ENCODE measurements at places on chromosomes 13 and 19.

DNA sequence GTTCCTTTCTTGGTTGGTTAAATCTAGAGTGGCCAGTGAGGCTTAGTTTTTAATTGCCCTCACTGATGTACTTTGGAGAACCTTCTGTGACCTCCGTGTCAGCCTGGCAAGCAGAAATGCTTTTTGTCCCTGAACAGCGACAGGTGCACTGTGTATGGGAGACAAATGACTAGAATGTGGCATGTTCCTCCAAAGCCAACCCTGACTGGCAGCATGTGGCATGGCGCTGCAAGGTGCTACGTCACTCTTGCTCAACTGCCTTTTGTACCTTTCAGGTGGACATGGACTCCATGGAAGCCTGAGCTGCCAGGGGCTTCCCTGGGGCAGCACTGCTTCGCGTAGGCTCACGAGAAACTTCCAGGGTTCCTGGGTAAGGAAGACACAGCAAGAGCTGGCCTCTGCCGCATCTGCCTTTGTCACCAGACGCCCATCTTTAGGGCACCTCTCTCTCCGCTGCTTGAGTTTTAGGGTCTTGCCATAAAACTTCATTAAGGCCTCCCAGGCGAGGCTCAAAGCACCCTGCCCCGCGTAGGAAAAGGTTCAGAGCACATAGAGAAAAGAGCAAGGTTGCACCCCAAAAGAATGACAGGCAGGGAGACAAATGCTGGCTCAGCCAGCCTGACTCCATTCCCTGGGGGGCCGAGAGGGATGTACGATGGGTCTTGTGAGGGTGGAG, 167.1 kb upstream of the SOX1 start:
- no peak for DNase-seq

- DNase-seq = peak; percentile 59
Measured at GRCh38 chr19:19537075-19538048, 703 bp upstream of the CILP2 start.

- DNase-seq = peak; percentile 44
Measured at GRCh38 chr13:40168425-40169166, 497.8 kb downstream of the FOXO1 start.

DNA sequence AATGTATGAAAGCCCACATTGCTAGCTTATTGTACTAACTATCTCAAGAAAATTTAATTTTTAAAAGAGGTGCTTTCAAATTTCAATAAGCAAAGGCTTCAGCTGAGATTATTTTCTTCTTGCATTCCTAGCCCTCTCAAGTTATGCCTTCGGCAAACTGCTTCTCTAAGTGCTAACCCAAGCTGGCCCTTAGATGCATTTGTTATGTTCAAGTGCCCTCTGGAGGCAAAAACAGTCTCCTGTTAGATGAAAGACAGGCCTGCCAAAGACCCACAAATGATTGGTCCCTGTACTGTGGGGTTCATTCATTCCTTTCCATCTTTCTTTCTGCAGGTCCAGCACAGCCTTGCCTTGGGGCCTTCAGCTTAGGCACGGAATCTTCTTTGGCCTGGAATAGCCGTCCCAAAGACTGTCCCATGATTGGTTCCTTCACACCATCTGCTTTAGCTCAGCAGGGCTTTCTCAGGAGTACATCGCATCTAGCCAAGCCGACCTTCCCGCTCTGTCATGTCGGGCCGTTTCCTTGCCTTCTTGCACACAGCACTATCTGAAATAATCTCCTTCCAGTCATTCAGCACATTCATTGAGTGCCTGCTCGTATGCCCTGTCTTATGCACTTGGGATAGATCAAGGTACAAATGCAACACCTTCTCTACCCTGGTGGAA, 26.4 kb upstream of the TPTE2 start:
- peak; percentile 44 for DNase-seq

DNA sequence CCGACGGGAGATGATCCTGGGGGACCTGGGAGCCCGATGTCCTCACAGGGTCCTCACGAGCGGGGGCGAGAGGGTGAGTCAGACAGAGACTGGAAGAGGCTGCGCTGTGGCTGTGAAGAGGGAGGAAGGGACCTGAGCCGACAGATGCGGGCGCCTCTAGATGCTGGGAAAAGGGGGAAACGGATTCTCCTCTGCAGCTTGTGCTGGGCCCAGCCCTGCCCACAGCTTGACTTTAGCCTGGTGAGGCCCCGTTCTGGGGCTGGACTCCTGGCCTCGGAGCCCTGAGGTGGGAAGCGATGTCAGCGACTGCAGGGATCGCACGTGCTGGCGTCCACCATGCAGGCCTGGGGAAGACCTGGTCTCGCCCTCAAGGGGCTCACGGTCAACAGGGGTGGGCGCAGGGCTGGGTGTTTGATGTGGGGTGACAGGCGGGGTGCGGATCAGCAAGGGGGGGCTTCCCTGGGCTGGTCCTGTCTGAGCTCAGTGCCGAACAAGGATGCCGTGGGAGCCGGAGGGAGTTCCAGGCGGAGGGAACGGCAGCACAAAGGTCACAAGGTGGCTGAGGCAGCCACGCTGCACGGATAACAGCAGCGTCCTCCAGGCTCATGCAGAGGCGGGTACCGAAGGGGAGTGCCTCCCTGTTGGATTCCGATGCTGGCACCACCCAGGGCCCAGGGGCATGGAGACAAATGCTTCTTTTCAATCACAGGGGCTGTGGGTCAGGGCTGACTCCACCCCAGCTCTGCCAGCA, 31.8 kb downstream of the PIP5K1C start:
- DNase-seq = peak; percentile 46

DNA sequence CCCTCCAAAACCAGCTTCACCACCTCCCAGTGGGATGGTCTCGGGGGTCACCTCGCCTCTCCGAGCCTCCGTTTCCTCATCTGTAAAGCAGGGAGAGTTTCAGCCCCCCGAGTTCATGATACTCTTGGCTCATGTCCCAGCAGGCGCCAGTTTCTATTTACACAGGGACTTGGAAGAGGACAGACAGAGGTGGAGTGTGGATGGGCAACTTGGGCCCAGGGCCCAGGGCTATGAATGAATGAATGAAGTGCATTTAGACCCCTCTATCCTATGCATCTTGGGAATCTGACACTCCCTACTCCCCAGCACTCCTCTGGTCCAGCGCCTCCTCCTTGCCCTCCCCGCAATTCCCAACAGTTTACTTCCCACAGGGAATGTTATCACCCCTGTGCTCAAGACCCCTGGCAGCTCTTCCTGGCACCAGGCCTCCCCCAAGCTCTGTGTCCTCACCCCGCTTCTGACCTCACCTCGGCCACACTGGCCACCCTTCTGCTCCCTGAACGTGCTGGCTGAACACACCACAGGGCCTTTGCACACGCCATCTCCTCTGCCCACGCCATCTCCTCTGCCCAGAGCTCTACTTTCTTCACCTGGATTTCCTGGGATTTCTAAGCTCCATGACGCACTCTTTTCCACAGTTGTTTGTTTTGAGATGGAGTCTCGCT, 4.9 kb upstream of the C2CD4C start:
- DNase-seq = no peak

GRCh38 chr13:31476753-31477152, 262.6 kb upstream of the RXFP2 start:
- DNase-seq = no peak

DNA sequence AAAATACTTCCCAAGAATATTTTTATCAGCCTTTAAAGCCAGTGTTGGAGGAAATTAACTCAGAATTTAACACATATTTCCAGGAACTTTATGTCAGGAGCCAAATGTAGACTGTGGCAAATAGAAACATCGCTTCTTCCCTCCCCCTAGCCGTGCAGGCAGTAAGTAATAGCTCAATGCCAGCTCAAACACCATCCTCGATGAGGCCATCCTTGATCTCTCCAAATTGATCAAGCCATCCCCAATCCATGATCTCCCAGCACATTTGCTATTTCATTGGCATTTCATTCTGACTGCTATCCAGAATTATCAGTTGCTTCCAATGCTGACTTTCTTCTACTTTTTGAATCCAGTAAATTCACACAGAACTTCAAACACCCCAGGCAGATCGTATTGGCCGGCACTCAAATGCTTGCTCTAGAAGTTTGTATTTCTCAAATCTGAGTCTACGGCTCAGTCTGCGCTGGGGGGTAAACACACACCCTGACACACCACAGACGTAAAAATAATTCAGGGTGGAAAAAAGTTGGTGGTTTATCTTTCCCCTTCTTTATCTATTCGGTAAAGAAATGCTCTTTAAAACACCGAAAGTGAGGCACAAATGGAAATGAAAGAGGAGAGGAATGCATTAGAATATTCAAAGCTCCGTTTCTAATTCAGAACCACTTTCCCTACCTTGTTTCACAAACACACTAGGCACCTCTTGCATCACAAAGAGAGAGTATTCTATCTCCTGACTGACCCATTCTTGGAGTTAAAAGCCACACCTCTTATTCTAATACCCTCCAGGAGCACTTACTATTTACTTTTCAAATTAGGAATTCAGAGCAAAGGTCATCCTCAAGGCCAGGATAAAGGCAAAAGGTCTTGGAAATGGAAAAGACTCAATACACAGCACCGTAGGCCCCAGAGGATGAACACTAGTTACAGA, 991 bp downstream of the OBI1 start:
- DNase-seq = no peak

DNA sequence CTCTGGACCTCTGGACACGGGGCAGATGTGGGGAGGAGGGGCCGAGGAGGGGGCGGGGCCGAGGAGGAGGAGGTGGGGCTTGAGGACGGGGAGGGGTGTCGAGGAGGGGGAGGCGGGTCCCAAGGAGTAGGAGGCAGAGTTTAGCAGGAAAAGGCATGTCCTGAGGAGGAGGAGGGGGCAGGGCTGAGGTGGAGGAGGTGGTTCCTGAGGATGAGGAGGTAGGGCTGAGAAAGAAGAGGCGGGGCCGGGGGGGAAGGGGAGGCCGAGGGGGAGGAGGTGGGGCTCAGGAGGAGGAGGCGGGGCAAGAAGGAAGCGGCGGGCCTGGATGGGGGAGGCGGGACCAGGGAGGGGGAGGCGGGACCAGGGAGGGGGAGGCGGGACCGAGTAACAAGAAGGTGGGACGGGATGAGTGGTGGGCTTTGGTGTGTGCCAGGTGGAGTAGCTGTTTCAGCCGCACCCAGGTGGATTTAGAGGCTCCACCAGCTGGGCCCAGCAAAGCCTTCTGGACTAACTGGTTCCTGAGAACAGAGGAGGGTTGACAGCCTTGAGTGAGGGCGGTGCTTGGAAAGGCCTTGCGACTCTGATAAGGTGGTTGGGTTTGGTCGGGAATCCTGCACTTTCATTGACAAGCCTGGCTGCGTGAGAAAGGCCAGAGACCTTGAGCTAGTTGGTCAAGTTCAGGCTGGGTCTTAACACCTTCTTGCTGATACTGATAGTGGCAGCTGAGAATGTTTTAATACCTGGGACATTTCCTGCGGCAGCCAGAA, 7.7 kb downstream of the TECR start:
- DNase-seq = peak; percentile 90

DNA sequence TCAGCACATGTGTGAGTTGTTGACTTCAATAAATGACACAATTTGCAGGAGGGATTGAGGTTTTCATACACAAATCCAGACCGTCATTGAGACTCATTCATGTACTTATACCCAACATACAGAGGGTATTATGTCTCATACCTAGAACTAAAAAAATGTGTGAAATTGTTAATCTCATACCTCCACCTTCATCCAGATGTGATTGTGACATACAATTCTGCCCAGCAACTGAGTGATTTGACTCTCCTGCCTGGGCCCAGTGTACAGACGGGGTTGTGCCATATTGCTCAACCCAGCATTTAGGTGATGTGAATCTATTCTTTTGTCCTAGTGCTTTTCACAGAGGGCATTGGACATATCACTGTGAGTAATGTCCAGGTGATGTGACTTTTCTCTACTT, 12.6 kb upstream of the ZNF681 start:
- DNase-seq = peak; percentile 56

DNA sequence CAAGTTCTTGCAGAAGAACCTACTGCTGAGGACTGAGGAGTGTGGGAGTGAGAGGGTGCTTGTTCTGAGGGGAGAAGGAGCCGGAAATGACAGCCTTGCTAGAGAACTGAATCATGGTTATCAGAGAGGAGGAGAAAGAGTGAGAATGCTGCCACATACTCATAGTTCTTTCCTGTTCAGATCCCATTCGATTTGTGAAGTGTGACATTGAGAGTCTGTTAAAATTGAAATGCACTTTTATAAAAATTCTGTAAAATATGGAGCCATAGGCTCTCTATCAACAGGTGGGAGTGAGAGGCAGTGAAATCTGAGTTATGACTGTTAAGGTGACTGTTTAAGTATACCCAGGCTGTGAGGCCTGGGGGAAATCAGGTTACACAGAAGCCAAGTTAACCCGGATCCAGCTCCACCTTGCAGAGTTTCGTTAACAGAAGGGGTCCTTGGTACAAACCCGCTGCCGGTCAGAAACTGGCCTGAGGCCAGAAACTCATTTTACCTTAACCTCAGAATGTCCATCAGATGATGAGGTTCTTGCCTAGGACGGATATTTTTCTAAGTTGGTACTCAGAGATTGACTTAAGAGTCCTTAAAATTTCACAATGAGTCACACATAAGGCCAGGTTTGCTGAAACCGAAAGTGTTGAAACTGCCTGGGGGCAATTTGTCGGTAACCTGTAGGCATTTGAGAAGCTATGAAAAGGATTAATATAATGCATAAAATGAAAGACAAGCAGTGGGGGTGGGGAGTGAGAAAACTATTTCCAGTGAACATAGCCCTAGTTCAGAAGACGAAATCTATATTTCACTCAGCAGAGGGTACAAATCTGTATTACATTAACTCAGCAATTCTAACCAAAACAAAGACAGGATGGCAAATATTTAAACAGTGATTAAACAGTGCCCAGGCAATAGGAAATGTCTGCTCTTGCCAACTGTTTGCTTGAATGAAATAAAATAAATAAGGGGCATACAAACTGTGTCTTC, 350.5 kb downstream of the KCNRG start:
- peak; percentile 85 for DNase-seq

- DNase-seq = no peak
Measured at GRCh38 chr13:80203496-80203895, 137.4 kb downstream of the SPRY2 start.

GRCh38 chr19:35248310-35249145, at the start of gene LSR:
Gene LSR (plus strand): TSS chr19:35249002. CDS start chr19:35249023, 21 bp downstream.
- peak; percentile 87 for DNase-seq

- DNase-seq = peak; percentile 10
Measured at GRCh38 chr19:29596885-29597525, 9.1 kb upstream of the POP4 start.

DNA sequence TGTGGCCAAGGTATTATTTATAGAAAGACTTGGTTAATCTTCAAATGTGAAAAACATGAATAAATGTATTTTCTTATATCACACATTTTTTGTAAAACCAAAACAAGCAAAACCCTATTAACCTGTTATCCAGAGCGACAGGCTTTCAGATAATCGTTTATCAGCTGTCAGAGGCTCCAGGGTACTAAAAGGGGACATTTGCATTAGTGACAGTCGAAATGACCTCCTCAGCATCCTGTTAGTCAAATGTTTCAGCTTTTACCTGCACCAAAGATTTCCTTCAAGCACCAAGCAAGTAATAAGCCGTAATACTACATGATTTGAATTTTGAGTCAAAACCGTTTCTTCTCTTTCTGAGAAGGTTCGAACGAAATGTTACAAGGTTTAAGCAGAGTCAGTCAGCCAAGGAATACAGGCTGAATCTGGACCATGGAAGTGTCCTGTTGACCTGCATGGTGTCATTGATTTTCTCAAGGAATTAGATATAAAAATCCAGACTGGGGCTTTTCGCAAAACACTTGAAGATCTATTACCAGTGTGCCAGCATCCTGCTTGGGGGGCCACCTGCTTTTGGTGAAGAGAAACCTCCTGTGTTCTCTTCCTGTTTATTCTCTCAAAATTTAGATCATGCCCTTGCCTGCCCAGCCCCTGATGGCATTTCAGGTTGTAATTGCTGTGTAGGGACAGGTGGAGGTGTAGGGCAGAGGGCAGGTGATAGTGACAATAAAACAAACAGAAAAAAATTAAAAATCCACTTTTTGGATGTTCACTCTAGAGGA, 11.3 kb upstream of the RFC3 start:
- DNase-seq = no peak

GRCh38 chr13:96636001-96636709, 358.1 kb downstream of the OXGR1 start:
- no peak for DNase-seq
